ENCODE measurements at places on chromosomes 6 and 20.

DNA sequence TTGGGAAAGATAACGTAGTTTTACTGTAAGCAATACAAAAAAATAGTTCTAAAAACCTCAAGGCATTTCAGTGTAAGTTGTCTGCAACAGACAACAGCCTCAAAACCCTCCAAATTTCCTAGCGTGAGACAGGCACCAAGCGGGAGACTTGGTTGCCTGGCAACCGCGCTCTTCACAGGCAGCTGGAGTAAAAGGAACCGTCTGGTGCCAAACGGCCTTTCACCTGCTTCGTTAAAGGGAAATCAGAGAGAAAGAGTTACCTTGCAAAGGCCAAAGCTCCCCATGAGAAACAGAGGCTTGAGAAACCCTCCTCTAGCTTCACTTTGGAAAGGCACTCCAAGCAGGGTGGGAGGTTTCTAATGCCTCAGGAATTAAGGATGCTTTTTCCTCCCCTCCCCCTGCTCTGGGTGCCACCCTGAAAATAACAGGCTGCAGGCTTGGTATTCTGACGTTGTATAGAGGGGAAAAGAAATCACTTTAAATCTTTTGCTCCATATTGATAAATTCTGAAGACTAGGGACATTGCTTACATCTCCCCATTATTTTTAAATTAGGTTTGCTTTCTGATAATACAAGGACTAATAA, 129.7 kb upstream of the UFL1 start:
- DNase-seq = no peak

GRCh38 chr6:18186033-18186432, 30.8 kb downstream of the KDM1B start:
- DNase-seq = no peak

DNA sequence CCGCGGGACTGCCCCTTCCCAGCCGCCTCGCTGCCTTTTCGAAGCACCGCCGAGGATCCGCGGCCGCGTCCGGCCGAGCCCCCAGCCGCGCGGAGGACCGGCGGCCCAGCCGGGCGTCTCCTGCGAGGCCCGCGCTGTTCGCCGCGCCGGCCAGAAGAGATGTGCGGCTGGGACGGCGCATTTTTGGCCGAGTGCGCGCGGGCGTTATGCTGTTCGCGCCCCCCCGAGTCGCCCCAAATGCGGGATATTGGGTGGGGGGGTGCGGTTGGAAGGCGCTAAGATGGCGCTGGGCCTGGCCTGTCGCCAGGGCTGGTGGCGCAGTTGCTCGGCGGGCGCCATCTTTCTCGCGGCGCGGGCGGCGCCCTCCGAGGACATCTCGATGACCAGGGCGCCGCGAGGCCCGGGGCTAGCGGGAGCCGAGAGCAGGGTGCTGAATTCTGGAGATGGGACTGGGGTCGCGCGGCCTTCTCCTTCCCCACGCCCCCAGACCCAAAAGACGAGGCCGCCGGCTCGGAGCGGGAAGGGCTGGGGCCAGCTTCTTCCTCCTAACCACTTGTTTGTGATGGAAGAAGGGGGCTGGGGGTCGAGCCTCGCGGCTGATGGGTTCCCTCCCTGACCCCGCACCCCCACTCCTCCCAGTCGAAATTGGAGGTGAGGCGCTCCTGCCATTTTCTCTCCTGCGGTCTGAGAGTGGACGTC, 1.5 kb downstream of the BICRAL start:
- peak; percentile 77 for DNase-seq

DNA sequence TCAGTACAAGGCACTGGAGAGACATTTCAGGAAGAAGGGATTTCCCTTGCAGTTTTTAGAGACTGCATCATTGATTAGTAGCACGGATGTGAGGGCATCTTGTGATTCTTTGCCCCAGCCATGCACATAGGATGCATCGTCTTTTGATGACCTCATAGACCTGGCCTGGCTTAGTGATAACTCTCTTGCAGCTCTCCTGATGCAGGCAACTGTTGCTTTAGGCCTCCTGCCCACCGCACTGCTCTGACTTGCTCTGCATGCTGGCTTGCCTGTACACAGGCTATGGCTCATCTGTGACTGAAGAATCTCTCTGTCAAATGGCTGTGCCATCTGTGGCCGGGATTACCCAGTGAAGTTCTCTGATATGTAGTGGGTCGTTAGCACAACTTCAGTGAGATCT, 207.7 kb upstream of the PTCHD4 start:
- DNase-seq = no peak

GRCh38 chr6:150894191-150894744, 28.8 kb downstream of the MTHFD1L start:
- no peak for DNase-seq

- no peak for DNase-seq
These were observed 70.9 kb downstream of the SNX5 start for GRCh38 chr20:17897566-17898307.

DNA sequence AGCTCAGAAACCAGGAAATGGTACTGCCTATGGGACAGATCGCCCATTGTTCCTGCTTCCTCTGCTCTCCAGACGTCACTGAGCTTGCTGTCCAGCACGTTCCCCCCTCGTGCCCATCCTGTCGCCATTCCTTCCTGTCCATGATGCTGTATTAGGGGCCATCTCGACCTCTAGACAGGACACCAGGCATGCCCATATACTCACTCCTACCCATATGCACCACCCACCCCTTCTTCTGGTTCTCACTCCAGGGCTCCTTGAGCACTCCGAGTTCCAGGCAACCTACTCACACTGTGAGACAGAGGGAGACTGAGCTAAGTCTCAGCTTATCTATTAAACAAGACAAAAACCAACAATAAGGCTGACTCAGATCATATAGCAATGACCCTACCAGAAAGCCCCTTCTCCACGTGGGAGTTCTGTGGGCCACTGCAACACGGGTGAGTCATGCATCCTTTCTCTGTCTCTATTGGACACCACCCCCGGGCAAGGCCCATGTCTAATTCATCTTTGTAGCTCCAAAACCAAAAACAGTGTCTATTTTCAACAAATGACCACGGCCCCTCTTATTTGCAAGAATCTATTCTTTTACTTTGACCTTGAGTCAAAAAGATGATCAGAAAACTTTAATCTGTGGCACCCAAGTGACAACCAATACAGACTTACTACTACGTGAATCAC, 65.7 kb downstream of the PSMG4 start:
- DNase-seq = no peak

- DNase-seq = no peak
These were observed 12.1 kb upstream of the C20orf203 start for GRCh38 chr20:32685541-32686529.

- DNase-seq = no peak
These were observed 86.8 kb downstream of the ARHGAP18 start for GRCh38 chr6:129623008-129623732.
